ENCODE measurements at places on chromosomes 3 and 15. TPM values are rescaled to one million over a fixed set of nuclear protein-coding genes. Genes with fewer than 3 reads are reported as not detected.

The PLXND1 gene
- 143 TPM for polyA plus RNA-seq

The AGTR1 gene
- not detected for polyA plus RNA-seq

The MCF2L2 gene
- polyA plus RNA-seq = 0.13 TPM

The CHRM5 gene
- not detected for polyA plus RNA-seq

The AHSG gene
- not detected for polyA plus RNA-seq

The TICRR gene
- not detected for polyA plus RNA-seq

The RTP1 gene
- polyA plus RNA-seq = not detected

The GOLGA8T gene
- not detected for polyA plus RNA-seq

The SERF2 gene
- polyA plus RNA-seq = 2,483 TPM

The NPAP1 gene
- not detected for polyA plus RNA-seq

- no peaks in the 10 kb centered on the region for H3K36me3 ChIP-seq
- no peak for DNase-seq
These were observed 964.7 kb downstream of the ROBO2 start for GRCh38 chr3:78004571-78004970.

GRCh38 chr15:90002428-90002844, 1.3 kb downstream of the ZNF710 start:
- H3K36me3 ChIP-seq = peaks cover 23% of the 10 kb centered on the region
- H3K4me1 ChIP-seq = peaks cover 73% of the 10 kb centered on the region
- H3K4me3 ChIP-seq = peak overlapping the region; percentile 62
- H3K27me3 ChIP-seq = no peaks in the 10 kb centered on the region
- peak overlapping the region; percentile 99 for H3K27ac ChIP-seq

DNA sequence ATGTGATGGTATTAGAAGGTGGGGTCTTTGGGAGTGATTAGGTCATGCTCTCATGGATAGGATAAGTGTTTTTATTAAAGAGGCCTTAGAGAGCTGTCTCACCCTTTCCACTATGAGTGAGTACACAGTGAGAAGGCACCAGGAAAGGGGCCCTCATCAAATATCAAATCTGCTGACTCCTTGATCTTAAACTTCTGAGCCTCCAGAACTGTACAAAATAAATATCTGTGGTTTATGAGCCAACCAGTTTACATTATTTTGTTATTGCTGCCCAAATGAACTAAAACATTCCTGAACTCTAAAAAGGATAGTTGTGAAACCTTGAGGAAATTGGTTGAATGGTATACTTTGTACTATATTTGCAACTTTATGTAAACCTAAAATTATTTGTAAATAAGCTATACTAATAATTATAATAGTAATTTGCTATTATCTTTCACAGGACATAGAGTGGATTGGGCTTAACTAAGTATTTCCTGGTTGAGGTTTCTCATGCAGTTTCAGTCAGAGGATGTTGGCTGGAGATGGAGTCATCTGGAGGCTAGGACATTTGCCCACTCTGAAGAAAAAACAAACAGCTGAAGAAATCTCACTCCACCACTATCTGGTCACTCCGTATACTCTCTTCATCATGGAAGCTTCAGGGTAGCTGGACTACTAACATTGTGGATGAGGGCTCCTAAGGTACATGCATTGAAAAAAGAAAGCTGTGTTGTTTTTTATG, 1068.6 kb upstream of the CADM2 start:
- no peak overlapping the region for H3K4me3 ChIP-seq
- no peaks in the 10 kb centered on the region for H3K4me1 ChIP-seq
- DNase-seq = no peak
- H3K27ac ChIP-seq = no peak overlapping the region
- H3K27me3 ChIP-seq = no peaks in the 10 kb centered on the region

DNA sequence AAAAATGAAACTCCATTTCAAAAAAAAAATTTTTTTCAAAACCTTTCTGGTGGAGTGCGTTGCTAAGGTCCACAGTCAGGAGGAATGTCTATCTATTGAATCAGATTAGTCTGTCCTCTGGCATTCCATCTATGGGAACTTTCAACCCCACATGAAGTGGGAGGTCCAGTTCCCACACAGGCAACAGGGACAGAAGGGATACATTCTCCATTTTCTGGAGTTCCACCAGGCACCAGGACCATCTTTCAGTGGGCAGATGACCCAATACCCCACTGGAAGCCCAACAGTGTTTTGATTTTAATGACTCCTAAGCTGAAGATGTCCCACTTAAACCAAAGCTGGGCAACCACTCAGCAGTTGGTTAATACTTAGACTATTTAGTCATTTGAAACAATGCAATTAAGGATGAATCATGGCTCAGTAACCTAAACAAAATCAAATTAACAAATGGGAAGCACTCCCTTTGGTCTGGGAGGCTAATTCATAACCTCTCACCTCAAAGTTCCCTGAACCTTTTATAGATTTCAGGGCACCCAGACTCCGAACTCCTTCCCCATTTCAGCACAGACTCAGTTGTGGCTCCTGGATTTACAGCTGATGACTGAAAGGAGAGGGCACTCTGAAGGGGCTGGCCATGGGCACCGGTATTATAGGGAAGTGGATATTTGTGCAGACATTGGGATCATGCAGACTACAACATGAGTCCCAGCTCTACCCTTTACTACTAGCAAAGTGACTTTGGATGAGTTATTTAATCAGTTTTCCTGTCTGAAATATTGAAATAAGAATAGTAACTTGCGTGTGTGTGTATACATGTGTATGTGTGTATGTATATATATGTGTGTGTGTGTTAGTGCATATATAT, 264.3 kb upstream of the LRTM1 start:
- no peaks in the 10 kb centered on the region for H3K4me1 ChIP-seq
- H3K36me3 ChIP-seq = no peaks in the 10 kb centered on the region
- H3K27ac ChIP-seq = no peak overlapping the region
- H3K27me3 ChIP-seq = no peaks in the 10 kb centered on the region
- H3K4me3 ChIP-seq = no peak overlapping the region

- H3K27ac ChIP-seq = no peak overlapping the region
- no peaks in the 10 kb centered on the region for H3K27me3 ChIP-seq
- no peak for DNase-seq
- no peak overlapping the region for H3K4me3 ChIP-seq
- H3K36me3 ChIP-seq = no peaks in the 10 kb centered on the region
- peaks cover 33% of the 10 kb centered on the region for H3K4me1 ChIP-seq
These were observed 3.2 kb upstream of the SLC9A9 start for GRCh38 chr3:143851331-143852017.

DNA sequence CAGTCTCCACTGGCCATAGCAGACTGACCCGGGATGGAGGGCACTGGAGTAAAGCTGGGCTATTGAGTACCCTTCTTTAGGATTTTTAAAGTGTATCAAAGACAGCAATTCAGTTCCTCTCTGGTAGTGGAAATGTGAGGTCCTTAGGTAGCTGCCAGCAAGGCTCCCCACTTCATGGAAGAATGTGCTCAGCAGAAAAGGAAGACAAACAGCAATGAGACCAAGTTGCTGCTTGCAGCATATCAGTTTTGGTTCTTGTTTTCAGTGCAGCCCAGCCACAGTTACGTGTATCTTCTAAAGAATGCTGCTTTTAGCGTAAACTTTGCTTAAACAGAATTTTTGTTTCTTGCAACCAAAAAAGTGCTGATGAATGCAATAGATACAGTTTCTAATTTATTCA, 374.0 kb upstream of the CBLB start:
- no peaks in the 10 kb centered on the region for H3K27me3 ChIP-seq
- H3K4me3 ChIP-seq = no peak overlapping the region
- H3K4me1 ChIP-seq = no peaks in the 10 kb centered on the region
- DNase-seq = no peak
- H3K36me3 ChIP-seq = no peaks in the 10 kb centered on the region
- H3K27ac ChIP-seq = no peak overlapping the region

DNA sequence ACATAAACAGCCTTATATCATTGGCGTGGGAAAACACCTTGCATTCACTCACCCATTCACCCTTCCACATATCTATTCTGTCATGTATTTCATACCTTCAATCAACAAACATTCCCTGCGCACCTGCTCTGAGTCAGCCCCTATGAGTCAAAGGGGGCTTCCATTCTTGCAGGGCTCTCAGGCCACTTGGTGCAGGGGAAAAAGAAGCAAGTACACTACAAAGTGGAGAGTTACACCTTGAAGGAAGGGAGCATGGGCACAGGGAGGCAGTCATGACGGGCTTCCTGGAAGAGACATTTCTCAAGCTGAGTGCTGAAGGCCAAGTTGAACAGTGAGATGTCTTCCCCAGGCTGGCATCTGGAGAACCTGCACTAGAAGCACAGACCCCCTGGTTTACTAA, 4.6 kb upstream of the AMOTL2 start:
- H3K27ac ChIP-seq = no peak overlapping the region
- H3K4me1 ChIP-seq = peaks cover 14% of the 10 kb centered on the region
- no peak for DNase-seq
- no peaks in the 10 kb centered on the region for H3K36me3 ChIP-seq

DNA sequence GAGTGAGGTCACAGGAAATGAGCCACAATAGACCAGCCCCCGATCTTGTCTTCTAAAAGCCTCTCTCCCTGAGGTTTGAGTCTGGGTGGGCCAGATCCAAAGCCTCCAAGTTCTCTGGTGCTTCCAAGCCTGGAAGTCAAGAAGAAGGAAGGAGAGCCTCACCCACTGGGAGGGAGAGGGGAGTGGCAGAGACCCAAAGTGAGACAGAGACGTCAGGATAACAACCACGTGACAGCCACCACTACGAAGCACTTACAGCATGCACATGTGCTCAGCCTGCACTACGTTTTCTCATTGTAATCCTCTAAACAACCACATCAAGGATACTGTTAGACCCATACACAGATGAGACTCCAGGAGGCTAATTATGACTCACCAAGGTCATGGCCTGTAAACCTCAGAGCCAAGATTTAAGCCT, 197.3 kb upstream of the LINGO1 start:
- no peak overlapping the region for H3K27ac ChIP-seq
- no peaks in the 10 kb centered on the region for H3K36me3 ChIP-seq

DNA sequence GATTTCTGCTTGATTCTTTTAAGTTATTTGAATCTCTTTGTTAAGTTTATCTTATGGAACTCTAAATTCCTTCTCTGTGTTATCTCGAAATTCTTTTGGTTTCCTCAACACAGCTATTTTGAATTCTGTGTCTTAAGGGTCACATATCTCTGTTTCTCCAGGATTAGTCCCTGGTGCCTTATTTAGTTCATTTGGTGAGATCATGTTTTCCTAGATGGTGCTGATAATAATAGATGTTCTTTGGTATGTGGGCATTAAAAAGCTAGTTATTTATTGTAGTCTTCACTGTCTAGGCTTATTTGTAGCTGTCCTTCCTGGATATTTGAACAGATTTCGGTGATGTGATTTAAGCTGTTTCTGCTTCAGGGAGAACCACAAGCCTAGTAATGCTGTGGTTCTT, 615.6 kb upstream of the NECTIN3 start:
- H3K4me1 ChIP-seq = no peaks in the 10 kb centered on the region
- H3K36me3 ChIP-seq = no peaks in the 10 kb centered on the region
- no peak for DNase-seq
- no peak overlapping the region for H3K4me3 ChIP-seq
- no peaks in the 10 kb centered on the region for H3K27me3 ChIP-seq

GRCh38 chr3:55065331-55065730, 137.5 kb upstream of the LRTM1 start:
- no peaks in the 10 kb centered on the region for H3K4me1 ChIP-seq
- no peak overlapping the region for H3K4me3 ChIP-seq
- H3K27me3 ChIP-seq = no peaks in the 10 kb centered on the region
- DNase-seq = no peak
- peaks cover 60% of the 10 kb centered on the region for H3K36me3 ChIP-seq
- H3K27ac ChIP-seq = no peak overlapping the region

DNA sequence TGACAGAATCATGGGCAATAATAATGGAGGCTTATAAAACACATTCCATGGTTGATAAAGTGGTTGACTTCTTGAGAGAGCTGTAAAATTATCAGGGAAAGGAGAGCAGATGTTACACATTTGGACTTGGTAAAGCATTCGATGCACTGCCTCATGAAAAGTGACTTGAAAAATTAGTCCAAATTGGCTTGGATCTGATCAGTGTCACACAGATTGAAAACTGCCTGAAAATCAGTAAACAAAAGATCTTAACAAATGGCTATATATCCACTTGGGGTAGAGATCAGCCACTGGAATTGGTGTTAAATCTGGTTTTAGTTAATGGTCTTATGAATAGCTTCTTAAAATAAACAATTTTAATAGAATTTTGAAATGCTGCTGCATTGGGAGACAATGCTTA, 20.3 kb downstream of the SHOX2 start:
- H3K36me3 ChIP-seq = no peaks in the 10 kb centered on the region
- peaks cover 73% of the 10 kb centered on the region for H3K27me3 ChIP-seq
- no peak overlapping the region for H3K4me3 ChIP-seq
- no peaks in the 10 kb centered on the region for H3K4me1 ChIP-seq
- H3K27ac ChIP-seq = no peak overlapping the region
- DNase-seq = no peak

GRCh38 chr3:105499961-105500360, 133.3 kb downstream of the ALCAM start:
- peak overlapping the region; percentile 53 for H3K27ac ChIP-seq
- H3K27me3 ChIP-seq = no peaks in the 10 kb centered on the region
- H3K4me3 ChIP-seq = no peak overlapping the region

GRCh38 chr3:131535131-131535530, 32.4 kb upstream of the MRPL3 start:
- no peak overlapping the region for H3K4me3 ChIP-seq
- H3K27me3 ChIP-seq = no peaks in the 10 kb centered on the region
- H3K36me3 ChIP-seq = no peaks in the 10 kb centered on the region
- DNase-seq = no peak
- H3K4me1 ChIP-seq = no peaks in the 10 kb centered on the region

- no peak for DNase-seq
- no peaks in the 10 kb centered on the region for H3K27me3 ChIP-seq
- H3K36me3 ChIP-seq = no peaks in the 10 kb centered on the region
- peaks cover 19% of the 10 kb centered on the region for H3K4me1 ChIP-seq
- no peak overlapping the region for H3K4me3 ChIP-seq
These were observed 36.0 kb upstream of the CBLB start for GRCh38 chr3:105904678-105905284.

- no peaks in the 10 kb centered on the region for H3K36me3 ChIP-seq
- no peaks in the 10 kb centered on the region for H3K27me3 ChIP-seq
- no peak overlapping the region for H3K27ac ChIP-seq
- H3K4me1 ChIP-seq = no peaks in the 10 kb centered on the region
These were observed 54.5 kb downstream of the ACAD9 start for GRCh38 chr3:128933922-128934253.

DNA sequence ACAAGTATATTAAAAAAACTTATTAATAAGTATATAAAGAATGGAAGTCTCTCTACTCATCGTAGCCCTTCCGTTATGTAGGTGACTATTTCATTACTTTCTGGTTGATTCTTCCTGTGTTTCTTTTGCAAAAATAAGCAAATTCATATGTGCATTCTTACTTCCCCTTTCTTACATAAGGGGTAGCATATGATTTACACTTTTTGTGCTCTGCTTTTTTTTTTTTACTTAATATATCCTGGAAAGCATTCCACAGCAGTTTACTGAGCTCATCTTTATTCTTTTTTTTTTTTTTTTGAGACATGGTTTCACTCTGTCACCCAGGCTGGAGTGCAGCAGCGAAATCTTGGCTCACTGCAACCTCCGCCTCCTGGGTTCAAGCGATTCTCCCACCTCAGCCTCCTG, 12.9 kb downstream of the SCAMP5 start:
- peaks cover 26% of the 10 kb centered on the region for H3K4me1 ChIP-seq
- DNase-seq = no peak
- no peaks in the 10 kb centered on the region for H3K27me3 ChIP-seq
- H3K36me3 ChIP-seq = no peaks in the 10 kb centered on the region
- H3K27ac ChIP-seq = peak overlapping the region; percentile 17

All from CD14-positive monocyte (primary cell).